ENCODE measurements at places on chromosomes 12 and 14.

DNA sequence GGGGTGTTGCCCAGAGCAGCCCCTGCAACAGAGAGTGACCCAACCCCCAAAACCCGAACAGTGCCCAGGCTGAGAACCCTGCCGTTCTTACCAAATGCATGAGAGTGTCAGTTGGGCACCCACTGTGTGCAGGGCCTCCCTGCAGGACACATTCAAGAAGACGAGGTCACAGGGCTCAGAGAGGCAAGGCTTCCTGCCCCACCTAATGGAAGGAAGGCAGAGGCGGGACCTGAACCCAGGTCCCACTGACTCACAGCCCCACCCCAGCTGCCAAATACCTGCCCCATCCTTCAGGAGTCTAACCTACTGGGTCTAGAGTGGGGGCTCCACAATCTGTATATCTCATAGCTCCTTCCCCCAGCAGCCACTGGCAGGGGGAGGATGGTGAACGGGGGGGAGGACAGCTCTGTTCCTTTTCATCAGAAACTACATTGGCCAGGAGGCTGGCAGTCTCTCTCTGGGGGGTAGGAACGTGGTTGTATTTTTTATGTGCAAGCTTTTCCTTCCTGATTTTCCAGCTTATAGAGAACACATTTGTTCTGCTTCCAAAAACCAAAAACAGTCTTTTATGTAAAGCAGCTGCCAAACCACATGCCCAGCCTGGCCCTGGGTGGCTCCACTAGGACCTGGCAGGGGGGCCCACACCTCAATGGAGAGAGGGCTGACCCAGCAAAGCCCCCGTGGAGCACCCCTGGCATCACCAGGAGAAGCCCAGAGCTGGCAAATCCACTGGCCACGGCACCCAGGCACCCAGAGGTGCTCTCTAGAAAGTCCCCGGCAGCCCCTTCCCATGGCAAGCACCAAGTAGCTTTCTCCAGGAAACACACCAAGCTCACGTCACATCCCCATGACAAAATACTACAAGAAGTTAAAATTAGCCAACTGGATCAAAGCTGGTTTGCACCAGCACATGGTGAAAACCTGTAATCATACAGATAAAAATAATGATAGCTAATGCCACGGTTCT lies 17.0 kb downstream of the NCOR2 start:
- DNase-seq = no peak

DNA sequence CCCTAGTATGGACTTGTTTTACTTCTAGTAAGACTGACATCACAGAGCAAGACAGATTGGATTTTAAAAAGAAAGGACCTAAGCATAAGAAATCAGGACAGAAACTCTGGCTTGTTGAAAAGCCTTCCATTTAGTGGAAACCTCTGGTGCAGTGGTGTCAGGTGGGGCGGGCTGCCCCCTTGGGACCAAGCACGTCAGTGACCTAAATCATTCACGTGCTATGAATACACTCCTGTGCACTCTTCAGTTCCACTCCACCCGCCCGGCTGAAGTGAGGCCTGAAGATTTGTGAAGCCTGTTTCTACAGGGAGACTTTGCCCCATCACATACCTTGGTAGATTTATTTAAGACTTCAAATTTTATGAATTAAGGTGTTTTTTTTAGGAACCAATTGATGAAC lies 58.2 kb upstream of the STRN3 start:
- DNase-seq = no peak

DNA sequence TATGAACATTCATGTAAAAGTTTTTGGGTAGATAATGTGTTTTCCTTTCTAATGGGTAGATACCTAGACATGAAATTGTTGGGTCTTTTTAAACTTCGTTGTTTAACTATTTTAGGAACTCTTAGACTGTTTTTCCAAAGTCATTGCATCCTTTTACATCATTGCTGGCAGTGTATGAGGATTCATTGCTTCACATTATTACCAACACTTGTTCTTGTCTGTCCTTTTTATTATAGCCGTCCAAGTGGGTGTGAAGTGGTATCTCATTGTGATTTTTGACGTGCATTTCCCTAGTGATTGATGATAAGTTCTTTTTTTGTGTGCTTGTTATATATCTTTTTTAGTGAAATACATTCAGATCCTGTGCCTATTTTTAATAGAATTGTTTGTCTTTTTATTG lies 39.4 kb downstream of the USP15 start:
- DNase-seq = no peak

- DNase-seq = peak; percentile 17
Measured at GRCh38 chr14:91225025-91225424, 19.5 kb downstream of the GPR68 start.

DNA sequence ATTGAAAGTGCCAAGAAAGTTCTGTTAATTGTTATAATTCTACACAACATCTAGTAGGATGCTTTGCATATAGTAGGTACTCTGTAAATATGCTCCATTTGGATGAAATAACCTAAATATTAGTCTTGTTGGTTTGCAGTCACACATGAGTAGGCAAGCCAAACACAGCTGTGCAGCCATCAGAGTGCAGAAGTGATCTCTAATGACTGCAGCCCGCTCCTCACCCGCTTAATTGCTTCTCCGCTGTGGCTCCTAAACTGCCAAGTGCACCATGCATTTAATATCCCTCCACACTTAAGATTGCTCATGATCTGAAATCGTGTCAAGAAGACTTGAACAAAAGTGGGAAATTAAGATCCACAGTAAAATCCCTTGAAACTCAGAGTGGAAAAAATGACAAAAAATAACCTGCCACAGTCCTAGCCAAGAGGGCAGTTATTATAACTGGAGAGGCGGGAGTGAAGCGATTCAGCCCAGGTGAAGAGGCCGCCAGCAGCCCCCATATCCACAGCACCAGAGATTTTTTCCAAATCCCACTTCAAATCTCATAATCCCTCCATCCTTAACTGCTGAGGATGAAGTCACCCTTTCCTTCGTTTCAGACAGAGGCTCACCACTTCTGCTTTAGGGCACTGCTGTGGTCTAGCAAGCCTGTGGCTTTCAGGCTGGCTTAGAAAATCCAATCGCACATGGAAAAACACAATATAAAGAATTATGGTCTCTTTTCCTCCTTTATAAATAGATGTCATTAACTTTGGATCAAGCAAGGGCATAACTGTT lies 69.5 kb downstream of the TMEM30B start:
- no peak for DNase-seq

GRCh38 chr12:93292731-93293566 lies 84.8 kb upstream of the NUDT4 start:
- no peak for DNase-seq

All from fibroblast of skin of right biceps (primary cell).